Adrenal gland (tissue), 19 donors: ENCODE measurements at places on chromosomes 7 and 10.

DNA sequence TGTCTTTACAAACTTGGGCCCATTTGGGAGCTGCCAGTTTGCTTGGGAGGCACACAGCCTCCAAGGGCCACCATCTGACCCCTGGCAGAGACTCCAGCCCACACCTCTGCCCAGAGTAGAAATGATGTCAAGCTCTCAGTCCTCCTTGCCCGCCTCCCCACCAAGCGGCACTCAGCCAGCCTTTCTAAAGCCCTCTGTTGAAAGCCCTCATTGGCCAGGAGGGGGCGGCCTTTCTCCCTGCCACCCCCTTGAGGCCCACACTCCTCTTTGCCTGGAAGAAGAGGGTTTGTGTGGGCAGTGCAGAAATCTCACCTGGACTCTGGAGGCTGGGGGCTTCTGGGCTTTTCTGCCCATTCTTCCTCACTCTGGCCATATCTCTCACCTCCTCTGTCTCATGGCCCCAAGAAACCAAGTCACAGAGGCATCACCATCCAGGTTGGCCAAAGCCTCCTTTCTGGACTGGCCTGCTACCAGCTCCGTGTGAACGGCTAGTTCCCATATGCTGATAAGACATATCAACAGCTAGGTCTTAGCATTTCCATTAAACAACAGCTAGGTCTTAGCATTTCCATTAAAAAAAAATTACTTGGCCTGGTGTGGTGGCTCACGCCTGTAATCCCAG is 36.1 kb downstream of the UBTD1 start:
- DNase-seq = no peak

GRCh38 chr7:70006261-70006920 is 408.1 kb downstream of the AUTS2 start:
- DNase-seq = no peak

DNA sequence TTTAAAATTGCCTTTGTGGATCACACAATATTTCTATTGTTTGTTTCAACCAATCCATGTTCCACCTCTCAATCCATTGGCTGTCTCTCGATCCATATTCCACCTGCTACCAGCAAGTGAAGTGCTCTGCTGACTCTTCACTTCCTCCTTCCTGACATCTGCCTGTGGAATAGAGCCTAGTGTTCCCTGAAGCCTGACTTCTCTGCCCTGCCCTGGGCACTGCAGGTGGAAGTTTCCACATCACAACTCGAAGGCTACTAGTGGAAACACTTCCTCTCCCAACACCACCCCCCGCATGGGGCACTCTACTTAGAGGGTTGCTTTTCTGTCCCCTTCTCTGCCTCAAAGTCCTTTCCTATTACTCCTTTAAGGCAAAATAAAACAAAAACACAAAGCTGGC is 563.8 kb upstream of the IGFBP3 start:
- DNase-seq = no peak

GRCh38 chr7:99557196-99557607 is 1.2 kb upstream of the ZNF655 start:
- DNase-seq = no peak

DNA sequence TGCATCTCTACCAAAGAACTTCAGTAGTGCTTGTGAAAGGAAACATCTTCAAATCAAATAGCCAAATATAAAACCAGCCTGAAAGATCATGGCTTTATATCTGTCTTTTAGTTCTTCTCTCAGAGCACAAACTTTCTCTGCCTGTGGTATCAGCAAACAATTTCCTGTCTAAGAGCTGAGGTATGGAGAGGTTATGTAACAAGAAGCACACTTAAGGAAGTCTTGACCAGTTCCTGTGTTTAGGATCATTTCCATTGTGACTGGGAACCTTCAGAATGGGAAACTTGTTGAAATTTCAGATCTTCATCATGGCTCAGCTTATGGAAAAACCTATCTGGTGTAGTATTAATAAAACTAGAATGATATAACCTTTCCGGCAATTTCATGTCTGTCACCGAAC is 148.8 kb downstream of the MBL2 start:
- DNase-seq = no peak

GRCh38 chr7:31476073-31476745 is 37.7 kb upstream of the ITPRID1 start:
- DNase-seq = no peak

DNA sequence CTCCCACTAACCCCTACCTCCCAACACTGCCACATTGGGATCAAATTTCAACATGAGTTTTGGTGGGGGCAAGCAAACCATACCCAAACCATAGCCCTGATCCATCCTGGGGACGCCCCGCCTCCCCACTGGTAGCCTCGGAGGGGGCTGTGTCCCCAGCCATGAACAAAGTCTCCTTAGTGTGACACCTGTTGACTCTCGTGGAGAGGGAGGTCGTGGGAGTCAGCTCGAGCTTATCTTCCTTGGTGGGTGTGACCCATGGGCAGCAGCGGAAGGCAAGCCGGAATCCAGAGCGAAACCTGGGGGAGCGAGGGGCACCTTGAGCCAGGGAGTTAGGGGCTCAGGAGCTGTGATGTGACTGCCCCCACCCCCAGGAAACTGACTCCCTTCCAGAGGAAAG is 11.9 kb downstream of the TACR2 start:
- DNase-seq = no peak

GRCh38 chr7:35985126-35985754 is 167.8 kb upstream of the EEPD1 start:
- peak; percentile 83 for DNase-seq

GRCh38 chr7:90886416-90886815 is 290.3 kb downstream of the CDK14 start:
- no peak for DNase-seq

DNA sequence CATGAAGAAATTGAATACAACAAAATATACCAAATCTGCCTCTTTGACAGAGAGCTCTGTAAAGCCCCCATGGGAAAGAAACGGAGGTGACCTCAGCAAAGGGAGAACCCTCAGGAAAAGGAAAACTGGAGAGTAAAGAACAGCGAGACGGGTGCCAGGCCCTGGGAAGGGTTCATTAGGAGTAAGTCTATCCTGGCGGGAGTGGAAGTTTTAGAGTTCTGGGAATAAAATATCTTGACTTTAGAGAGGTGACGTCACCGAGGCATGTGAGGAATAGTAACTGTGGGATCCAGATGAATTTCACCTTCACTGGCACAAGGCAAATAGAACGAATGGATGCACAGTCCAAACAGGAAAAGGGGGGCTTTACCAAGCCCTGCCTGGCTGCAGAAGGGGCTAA is 362.8 kb upstream of the IGFBP3 start:
- DNase-seq = no peak

DNA sequence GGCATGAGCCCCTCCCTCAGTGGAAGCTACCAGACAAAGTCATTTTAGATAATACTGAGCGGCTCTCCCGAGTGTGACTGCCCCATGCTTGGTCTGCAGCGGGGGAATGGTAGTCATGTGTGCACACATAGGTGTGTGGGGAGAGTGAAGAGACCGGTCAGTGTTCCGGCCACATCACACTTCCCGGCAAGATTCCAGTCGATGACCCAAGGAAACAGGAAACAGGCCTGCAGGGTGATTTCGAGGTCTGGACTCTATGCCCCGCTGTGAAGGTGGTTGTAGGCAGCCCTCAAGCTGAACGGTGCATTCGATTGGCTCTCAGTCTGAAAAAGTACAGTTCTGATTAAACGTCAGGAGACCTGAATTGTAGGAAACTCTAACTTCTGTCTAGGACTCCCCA is 73.2 kb downstream of the SYPL1 start:
- DNase-seq = no peak

DNA sequence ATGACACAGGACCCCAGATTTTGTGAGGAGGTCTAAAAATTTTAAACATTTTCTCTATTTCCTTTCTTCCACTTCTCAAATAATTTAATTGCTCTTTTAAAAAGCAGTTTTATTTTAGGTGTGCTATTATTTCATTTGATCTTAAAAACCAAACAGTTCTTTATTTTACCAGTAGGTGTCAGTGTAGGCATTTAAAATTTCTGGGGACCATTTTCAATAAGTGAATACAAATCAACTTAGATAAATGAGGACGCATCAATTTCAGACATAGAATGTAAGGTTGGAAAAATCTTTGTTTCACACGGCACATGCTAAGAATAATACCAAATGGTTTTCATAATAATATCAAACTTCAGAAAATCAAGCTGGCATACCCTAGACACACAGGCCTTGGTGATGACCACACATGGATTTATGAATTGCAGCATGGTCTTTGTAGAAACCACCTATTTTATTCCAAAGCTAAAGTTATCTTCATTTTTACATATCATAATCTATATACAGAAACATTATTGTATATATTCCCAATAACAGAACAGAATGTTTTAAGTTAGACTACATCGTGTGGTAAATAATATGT is 127.6 kb upstream of the SLC26A5 start:
- no peak for DNase-seq

GRCh38 chr7:7766671-7767070 is 48.3 kb upstream of the RPA3 start:
- no peak for DNase-seq

DNA sequence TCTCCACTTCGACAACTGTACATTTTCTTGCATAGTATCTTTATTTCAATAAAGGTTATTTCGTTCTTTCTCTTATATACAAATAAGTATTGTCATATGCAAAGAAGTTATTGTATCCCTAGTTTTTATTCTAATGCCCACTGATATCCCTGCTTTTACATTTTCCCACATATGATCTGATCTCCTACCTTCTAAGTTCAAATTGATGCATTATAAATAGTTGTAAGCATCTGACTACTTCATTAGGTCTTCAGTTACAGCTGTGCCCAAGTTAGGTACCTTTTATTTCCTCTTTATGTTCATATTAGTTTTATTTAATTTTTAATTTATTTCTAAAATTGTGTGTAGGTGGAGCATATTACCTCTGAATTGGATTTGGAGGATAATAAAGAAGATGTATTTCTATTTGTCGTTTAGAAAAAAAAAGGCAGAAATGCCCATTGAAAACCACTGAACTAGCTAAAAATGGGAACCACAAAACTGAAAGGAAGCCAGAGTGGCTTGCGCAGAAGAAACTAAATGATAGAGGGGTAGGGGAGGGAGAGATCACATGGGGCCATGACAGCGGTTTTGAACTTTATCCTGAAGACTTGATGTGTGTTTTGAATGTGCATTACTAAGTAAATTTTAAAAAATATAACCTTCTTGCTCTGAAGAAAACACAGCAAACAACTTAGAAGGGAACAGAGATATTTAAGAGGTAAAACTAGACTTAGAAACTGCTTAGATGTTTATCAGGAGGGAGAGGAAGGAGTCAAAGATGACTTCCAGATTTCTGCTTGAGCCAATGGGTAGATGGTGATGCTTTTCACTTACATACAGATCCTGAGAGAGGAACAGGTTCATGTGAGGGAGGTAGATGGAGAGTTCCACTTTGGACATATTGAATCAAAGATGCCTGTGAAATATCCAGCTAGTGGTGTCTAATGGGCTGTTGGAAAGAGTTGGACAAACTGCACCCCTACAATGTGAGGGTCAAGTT is 9.3 kb upstream of the ZC3HAV1L start:
- DNase-seq = no peak

DNA sequence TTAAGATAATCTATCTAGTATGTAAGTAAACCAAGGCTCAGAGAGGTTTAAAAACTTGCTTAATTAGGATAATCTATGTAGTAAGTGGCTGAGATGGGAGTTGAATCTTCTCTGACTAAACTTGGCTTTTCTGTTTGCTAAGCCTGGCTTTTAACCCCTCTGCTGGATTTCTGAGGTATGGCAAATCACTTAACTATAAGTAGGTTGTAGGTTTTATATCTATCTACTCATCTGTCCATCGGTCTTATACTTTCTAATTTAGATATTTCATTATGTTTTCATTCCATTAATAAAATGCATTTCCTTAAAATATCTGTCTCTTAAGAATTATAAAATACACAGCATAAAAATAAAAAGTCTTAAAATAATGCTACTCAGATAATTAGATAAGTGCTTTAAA is 59.4 kb downstream of the ST7 start:
- no peak for DNase-seq

DNA sequence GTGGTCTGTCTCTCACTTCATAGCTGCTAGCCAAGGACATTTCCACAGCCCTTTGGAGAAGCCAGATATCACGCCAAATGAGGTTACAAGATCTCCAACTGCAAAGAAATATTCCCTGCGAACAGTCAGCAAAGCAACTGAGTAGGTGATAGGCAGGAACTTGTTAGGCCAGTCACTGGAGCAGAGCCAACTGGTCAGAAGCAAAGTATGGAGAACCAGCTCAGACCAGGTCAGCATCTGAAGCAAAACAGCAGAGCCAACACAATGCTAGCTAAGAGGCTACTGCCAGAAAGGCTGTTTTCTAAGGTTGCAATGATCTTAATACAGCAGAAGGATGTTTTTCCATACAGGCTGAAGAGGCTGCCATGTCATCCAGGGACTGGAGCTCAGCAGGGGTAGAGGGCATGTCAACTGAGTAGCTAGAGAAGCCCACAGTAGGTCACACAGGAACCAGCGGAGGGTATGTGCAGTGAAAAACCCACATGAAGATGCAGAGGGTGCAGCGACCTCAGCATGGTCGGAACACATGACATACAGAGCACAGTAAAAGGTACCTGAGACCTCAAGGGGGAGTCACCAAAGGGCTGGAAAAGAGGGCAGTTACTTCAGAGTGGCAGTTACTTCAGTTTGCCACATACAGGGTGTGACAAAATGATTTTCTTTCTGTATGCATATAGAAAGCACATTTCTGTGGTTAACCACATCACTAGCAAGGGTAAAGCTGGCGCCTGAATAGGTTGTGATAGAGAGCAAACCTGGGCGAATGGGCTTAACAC is 8.9 kb downstream of the SEC31B start:
- no peak for DNase-seq

- DNase-seq = no peak
Observed at GRCh38 chr7:149776848-149777407, 3.5 kb upstream of the ZNF467 start.
